ENCODE measurements at places on chromosomes 7 and 10. TPM values are rescaled to one million over a fixed set of nuclear protein-coding genes. Genes with fewer than 3 reads are reported as not detected.

The PILRA gene
- polyA plus RNA-seq: 12.2 TPM

The CPA5 gene
- polyA plus RNA-seq: 6.7 TPM

The PWWP2B gene
- 9.8 TPM for polyA plus RNA-seq

The TMEM176A gene
- polyA plus RNA-seq: 27.9 TPM

The SUGCT gene
- 5.5 TPM for polyA plus RNA-seq

The DNAJB9 gene
- polyA plus RNA-seq: 13.9 TPM

The CHST12 gene
- 8.9 TPM for polyA plus RNA-seq

The COA1 gene
- 89.2 TPM for polyA plus RNA-seq

The GCK gene
- 0.30 TPM for polyA plus RNA-seq

The TBL2 gene
- polyA plus RNA-seq: 16.1 TPM

The NPSR1 gene
- polyA plus RNA-seq: 0.23 TPM

All from thymus (tissue), 14 donors.